Midbrain (tissue), 1 donor: ENCODE measurements at places on chromosomes 6 and 20.

DNA sequence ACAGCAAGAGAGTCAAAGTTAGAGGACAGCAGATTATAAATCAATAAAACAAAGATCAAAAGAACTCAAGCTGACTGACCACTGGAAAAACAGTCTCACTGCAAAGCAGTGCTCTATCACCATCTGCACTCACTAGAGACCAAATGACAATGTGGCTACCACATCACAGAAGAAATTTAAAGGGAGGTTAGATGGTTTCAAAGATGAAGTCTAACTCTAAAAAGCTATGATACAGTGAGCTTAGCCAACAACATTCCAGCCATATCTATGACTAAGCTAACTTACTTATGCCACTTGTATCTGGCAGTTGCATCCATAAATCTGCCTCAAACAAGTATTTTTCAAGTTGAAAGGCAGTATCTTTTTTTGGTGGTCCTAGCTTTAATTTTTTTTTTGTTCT, 68.6 kb downstream of the ARHGAP18 start:
- DNase-seq: no peak

DNA sequence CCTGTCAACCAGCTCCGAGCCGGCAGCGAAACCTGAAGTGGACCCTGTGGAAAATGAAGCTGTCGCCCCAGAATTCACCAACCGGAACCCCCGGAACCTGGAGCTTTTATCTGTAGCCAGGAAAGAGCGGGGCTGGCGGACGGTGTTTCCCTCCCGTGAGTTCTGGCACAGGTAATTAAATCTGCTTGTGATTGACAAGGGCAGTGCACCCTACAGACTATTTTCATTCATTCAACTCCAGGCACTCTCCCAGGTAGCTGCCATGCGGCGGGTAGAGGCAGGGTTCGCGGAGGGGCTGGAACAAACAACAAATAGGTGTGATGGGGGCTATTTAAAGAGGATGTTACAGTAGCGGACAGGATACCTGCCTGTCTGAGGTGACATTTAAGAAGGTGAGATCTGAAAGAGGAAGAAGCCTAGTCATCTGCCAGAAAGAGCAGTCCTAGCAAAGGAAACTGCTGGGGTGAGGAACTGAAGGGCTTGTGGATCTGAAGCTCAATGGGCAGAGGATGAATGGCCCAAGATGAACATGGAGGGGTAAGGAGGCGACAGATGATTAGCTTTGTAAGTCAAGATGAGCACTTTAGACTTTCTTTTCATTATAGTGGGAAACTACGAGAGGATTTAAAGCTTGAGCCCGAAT, 810 bp downstream of the MRPL18 start:
- no peak for DNase-seq

DNA sequence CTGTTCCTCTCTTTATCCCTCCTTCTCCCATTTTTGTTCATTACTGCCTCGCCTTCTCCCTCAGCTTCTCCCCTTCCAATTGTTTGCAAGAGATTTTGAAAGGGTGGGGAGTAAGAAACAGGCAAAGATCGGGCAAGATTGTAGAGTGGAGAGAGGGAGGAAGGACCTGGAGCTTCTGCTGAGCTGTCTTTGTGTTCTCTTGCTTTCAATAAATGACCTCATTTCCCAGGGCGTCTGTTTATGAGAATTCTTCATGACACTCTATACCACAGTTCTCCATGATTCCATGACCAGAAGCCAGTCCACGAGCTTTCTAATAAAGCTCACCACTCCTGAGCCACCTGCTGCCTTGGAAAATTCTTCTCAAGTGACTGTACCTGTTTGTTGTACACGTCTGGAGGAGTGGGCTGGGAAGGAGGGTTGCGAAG, 50.0 kb upstream of the PLEKHG1 start:
- no peak for DNase-seq

- DNase-seq: peak; percentile 51
Observed at GRCh38 chr6:31541059-31541657, 645 bp downstream of the DDX39B start.

DNA sequence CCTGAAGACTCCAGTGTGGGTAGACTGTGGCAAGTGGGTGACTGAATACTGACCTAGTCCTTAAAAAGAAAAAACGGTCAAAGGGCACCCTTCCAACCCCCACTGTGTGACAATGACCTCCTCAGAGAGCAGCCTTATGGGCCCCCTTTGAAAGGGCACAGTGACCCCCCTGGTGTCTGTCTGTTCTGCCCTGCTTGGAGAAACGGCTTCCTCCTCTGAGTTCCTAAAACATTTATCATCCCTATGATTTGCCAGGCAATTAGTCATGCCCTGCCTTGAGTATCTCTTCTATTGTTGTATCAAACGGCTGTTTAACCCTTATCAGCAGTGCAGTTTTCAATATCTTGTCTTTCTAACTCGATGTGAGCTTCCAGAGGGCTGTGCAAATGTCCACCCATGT, 21.0 kb upstream of the STX16 start:
- no peak for DNase-seq

DNA sequence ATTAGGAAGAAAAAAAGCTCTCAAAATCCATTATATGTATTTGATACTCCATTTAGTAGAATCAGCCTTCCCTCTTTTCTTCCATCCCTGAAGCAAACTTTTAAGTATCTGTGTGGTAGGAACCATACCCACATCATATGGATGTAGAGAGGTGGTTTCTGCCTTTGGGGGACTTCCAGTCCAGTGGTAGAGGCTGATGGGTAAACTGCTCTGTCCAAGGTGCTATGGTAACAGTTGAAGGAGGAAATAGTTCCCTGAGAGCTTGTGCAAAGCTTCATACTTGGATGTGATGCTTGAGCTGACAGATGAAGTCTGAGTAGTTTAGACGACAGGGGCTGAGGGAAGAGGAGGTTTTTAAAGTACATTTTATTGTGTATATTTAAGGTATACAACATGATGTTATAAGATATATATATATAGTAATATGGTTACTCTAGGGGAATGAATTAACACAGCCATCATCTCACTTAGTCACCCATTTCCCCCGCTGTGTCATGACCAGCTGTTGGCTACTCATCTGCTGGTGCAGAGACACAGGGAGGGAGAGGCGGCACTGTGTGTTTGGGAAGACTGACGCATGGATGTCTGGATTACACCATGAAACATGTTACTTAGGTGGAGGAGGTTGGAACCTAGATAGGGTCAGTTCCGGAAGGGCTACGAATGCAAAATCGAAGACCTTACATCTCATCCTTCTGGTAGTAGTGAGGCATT, 185.2 kb downstream of the FARS2 start:
- no peak for DNase-seq

- DNase-seq: no peak
Observed at GRCh38 chr6:160426136-160426535, 78.0 kb downstream of the SLC22A3 start.

DNA sequence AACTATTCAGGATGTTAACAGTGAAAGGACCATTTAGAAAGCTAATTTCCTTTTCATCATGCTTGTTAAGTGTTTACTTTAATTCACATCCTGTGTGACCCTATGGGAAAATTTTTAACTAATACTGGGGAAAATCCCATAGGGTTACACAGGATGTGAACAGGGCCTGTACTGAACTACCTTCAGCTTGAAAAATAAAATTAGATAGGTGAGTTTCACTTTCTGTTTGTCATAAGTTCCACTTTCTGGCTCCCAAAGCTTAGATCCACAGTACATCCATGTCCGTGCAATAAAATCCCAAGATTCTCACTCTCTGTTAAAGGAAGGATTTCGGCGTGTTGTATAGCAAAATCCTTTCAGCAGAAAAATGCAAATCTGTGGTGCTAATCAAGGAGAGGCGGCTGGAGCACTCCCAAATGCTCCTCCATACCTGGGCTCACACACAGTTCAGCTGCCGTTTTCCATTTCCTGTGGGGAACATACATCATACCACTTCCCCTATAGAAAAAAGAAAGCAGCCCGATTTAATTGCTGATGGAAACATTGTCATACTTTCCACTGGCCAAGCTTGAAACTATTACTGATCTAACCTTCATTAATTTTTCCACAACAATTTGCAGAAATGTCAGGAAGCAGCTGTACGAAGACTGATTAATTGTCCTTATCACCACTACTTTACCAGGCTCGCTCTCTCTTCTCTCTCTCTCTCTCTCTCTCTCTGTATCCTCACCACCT, 125.2 kb downstream of the HIVEP2 start:
- no peak for DNase-seq

DNA sequence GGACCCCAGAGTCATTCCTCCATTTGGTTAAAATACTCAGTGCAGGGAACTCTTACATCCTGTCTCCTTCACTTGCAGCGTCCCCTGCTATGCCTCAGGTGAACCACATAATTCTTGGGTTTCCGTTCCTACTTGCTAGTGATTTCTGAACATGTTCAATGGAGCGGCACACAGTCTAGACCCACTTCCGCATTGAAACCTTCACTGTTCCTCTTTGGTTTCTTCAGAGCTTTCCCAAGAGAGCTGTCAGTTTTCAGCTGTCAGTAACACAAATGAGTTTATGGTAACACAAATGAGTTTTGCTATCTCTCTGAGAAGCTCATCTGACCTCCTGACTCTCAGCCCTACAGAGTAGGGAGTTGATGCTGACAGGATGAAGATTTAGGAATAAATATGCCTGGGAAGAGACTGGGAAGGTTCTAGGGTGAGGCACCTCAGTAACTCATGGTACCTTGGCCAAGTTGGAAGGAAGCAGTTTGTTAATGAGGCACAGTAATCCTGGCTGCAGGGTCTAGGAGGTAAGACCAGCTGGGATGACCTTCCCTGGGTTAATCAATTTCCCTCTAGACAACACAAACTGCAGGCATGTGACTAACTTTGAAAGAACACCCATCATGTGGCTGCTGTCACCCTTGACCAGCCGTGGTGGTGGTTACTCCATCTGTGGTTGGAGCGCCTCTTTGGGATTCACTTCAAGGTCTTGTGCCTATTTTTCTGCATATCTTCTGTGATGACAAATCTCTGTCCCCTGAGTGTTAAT, 5.4 kb downstream of the SYS1 start:
- no peak for DNase-seq

GRCh38 chr6:15356179-15356578, 110.3 kb downstream of the JARID2 start:
- no peak for DNase-seq

- DNase-seq: no peak
Observed at GRCh38 chr20:58495623-58496428, 19.4 kb downstream of the APCDD1L start.

DNA sequence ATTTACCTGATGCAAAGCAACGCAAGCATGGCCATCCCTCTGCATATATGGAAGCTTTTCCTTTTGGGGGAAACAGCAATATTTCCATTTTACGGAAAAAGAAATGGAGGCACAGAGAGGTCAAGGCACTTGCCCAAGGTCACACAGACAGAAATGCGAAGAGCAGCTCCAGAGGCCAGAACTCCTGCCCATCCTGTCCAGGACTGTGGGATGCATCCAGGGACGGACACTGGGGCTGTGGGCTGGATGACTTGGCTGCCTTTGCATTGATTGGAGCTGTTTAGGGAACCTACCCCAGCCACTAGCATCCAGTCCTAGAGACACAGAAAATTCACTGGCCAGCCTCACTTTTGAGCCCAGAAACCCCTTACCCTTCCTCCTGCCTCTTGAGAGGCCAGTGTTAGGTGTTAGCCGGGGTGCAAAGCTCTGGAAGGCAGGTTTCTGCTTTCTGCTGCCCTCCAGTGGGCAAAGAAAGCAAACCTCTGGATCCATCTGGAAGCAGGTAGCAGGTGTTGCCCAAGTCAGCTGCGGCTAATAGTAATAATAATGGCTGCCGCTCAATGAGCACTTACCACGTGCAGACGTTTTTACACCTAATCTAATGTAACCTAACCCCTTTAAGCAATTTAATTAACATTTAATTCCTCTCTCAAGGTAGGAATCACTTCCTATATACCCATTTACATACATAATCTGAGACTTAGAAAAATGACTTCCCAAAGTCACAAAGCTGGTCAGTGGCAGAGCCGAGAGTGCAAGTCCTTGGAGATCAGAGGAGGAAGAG, 31.7 kb upstream of the CCN5 start:
- peak; percentile 62 for DNase-seq

GRCh38 chr6:11497881-11498280, 39.7 kb upstream of the TMEM170B start:
- DNase-seq: no peak

GRCh38 chr6:137415127-137415833, 78.9 kb downstream of the OLIG3 start:
- peak; percentile 82 for DNase-seq

GRCh38 chr6:167815296-167815980, 11.3 kb upstream of the AFDN start:
- no peak for DNase-seq

DNA sequence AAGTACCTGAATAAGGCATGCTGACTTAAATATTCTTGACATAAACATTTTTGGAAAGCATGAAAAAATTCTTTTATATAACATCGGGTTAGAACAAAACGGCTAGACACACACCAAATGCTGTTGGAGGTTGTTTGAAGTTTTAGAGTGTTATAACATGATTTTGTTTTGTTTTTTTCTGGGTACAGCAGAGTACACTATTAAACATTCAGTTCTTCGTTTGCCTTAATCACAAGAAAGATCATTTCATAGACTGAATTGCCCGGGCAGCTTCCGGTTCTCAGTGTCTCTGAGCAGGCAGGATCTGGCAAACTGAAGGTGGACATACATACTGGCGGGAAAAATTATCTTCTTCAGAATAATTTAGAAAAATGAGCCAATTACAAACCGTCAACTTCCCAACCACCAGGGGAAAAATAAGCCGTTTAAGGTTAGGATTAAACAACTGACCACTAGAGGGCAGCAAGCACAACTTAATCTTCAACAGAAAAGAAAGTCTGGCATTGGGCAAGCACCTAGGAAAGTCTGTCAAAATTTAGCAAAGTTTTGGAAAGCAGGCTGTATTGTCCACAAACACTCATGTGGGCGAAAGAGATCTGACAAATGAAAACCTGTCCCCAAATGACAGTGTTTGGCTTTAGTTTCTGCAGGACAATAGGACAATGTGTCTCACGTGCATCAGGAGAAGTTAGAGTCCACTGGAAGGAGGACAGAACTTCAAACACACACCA, 15.0 kb downstream of the ZNF217 start:
- peak; percentile 86 for DNase-seq

- no peak for DNase-seq
Observed at GRCh38 chr6:139812939-139813338, 438.5 kb upstream of the CITED2 start.

DNA sequence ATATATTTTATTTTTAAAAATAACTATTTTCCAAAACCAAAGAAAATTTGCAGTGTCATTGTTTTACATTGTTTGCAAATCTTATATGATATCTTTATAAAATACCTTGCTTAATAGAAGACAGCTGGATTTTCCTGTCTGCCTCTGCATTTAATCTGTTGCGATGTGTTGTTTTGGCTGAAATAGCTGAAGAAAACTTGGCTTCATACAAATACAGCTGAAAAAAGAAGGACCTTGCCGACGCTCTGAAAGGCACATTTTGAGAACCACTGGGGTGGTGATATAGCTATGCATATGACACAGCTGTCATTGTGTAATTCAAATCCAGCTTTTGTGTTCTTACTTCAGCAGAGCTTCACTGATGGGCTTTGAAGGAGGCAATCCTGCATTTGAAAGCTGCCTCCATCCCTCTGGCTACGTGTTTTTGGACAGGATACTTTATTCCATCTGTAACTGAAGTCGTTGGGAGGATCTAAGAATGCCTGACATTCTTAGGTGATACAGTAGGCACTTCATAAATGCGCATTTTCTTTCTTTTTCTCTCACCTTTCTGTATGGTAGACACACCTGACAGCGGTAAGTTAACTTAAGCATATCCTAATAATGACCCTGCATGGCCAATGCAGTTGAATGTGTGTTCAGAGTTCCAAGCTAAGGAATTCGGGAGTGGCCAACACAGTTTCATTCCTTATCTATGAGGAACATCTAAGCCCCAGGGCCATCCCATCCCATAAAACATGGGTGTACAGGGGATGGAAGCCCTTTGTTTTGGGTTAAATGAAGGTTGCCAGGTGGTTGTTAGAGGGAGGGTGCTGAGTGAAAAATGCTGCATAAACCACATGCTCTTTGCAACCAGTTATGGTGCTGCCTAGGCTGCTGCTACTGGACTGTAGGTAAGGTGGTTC, 213.0 kb downstream of the TFAP2A start:
- no peak for DNase-seq
